ENCODE measurements at places on chromosomes 6 and 20. TPM values are rescaled to one million over a fixed set of nuclear protein-coding genes. Genes with fewer than 3 reads are reported as not detected.
A peak's percentile ranks its signal among the peaks of the same experiment; 100 is the strongest.

DNA sequence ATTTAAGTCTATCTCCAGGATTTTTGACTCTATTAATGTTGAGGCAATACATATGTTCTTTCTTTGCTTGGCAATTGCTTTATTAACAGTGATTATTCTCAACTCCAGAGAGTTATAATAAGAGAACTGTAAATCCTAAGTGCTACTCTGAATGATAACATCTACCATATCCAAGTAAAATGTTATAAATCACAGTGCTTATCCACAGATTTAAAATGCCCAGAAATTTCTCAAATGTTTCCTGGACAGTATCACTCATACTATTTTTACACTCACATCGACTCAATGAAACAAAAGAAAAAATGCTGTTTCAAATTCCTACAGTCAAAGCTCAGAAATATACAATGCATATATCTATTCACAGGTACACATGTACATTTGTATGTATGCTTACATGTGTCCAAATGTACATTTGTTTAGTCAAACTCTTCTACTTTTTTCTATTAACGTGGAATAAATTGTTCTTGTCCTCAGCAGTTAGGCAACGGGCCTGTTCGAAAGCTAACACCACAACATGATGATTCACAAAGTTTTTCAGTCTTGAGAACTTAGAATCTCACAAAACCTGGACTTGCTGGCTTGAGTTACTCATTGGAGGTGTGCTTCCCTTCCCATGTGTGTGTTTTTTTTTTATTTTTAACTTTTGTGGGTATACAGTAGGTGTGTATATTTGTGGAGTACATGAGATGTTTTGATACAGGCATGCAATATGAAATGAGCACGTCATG, 193.0 kb downstream of the GJA10 start:
- peak; percentile 42 for DNase-seq

DNA sequence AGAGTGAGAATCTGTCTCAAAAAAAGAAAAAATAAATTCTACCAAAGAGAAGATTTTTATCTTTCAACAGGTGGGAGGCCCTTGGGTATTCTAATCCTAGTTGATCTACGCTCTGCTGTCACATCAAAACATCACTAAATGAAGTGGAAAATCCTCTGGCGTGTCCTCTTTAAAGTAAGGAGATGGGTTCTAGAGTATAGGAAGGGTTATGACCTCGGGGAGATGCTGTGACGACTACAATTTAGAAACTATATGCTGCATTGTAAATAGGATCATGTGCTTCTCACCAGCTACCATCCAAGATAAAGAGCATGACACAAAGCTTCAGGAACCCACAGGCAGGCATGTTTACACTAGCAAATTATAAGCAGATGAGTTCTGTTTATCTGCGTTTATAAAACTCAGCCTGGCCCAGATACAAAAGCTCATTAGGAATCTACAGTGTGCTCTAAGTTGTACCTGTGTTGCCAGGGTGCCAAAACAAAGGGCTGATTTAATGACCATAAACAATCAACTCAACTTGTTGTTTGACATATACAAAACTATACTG, 197.1 kb upstream of the PLN start:
- no peak for DNase-seq

GRCh38 chr6:157528931-157529653, 148.1 kb downstream of the ZDHHC14 start:
- DNase-seq = peak; percentile 52

GRCh38 chr6:168867247-168868102, 386.2 kb downstream of the THBS2 start:
- no peak for DNase-seq

DNA sequence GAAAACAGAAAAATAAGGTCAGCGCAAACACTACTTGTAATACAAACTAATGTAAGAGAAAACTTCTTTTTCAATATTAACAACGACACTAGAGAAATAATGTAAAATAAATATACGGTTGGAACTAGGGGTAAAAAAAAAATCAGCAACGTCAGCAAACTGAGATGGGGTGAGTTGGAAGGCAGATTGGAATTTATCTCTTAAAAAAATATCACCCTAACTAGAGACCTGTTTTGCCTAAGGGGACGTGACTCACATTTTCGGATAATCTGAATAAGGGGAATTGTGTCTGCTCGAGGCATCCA, 705 bp upstream of the UTRN start:
- no peak for DNase-seq

DNA sequence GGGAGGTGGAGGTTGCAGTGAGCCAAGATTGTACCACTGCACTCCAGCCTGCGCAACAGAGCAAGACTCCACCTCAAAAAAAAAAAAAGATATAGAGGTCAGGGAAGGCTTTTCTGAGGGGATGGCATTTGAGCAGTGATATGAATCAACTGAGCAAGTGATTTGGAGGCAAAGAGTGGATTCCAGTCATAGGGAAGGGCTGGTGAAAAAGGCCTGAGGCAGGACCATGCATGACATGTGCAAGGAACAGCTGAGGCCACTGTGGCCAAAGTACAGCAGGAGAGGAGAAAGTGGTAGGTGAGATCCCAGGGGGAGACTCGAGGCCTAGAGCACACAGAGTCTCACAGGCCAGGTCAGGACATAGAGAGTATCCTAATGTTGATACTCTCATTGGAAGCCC, 20.1 kb upstream of the PTPRT start:
- no peak for DNase-seq

The CLVS2 gene
- total RNA-seq = under 0.01 TPM

The PREX1 gene
- total RNA-seq = 11.1 TPM

The ZNF335 gene
- total RNA-seq = 9.5 TPM
